ENCODE measurements at places on chromosomes 16 and 17.

DNA sequence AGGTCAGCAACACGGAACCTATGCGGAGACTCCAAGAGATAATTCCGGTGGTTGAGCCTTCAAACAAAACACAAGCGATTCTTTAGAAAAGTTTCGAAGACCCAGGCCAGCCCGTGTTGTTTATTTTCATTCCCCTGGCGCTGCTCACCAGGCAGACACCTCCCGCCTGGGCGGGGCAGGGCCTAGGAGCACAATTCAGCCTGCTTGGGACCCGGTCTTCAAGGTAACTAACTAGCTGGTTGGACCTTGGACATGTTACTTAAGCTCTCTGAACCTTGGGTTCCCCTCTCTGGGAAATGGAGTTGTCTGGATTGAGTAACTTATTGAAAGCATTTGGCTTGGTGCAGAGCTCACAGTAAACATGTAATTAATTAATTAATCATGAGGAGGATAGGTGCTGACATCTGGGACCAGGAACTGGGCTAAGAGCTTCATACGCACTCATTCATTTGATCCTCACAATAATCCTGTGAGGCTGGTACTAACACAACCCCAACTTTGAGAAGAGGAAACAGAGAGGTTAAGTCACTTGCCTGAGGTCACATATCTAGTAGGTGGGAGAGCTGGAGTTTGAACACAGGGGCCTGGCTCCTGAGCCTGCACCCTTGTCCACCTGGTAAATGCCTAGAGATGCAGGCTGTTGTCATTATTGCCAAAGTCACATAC lies 125.3 kb upstream of the SMURF2 start:
- H3K27ac ChIP-seq = no peak overlapping the region
- DNase-seq = no peak
- no peaks in the 10 kb centered on the region for H3K27me3 ChIP-seq
- H3K36me3 ChIP-seq = no peaks in the 10 kb centered on the region
- no peak overlapping the region for H3K4me3 ChIP-seq

DNA sequence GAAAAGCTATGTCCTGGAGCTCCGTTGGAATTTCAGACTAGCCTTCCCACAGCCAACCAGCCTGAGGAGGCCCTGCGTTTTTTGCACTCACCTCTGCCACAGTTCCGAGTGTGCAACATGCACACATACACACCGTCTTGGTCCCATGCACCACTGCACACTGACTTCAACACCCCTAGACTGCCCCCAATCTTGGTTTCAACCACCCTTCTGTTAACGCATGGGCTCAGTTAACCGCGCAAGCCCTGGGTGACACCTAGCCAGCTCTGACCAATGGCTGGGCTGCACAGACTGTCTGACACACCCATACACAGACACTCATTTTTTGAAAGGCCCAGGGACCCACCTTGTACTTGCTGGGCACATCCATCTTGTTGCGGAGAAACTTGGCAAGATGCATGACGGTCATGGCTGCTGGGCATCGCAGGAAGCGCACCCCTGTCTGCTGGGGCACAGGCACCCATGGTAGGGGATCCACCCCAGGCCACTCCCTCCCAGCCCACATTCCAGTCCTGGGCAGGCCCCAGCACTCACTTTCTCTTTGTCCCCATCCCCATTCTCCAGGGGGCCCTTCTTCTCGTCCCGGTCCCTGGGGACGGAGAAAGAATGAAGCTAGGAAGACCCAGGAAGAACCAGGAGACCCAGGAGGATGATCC lies 8.0 kb downstream of the CISD3 start:
- H3K27ac ChIP-seq = no peak overlapping the region
- no peak overlapping the region for H3K4me3 ChIP-seq
- no peaks in the 10 kb centered on the region for H3K36me3 ChIP-seq
- peaks cover 14% of the 10 kb centered on the region for H3K4me1 ChIP-seq
- no peaks in the 10 kb centered on the region for H3K27me3 ChIP-seq

DNA sequence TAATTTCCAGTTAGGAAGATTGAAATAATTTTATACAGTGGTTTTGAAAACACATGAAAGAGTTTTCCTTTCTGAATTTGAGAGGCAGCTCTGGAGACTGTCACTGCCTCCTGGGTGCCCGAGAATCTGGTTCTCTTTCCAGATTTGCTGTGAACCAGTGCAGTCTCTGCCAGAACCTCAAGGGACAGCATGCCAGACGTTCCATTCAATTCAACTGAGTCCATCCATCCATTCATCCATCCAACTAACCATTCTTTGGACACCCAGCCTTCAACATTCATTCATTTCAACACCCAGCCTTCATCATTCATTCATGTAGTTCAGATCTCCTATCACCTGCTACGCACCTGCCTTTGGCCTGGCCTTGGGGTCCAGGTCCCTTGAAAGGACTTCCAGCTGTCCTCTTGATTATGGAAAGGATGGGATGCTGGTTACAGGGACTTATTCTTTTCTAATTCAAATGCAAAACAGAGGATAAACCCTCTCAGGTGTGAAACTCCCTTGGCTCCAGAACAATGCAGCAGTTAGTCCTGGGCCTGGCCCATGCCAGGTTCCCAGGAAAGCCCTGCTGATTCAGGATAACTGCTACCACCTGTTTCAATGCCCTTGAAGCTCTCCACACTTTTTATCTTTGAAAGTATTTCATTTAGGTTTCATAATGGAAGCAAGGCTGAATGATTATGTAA lies 68.7 kb downstream of the WSCD1 start:
- no peaks in the 10 kb centered on the region for H3K27me3 ChIP-seq
- no peak for DNase-seq
- no peak overlapping the region for H3K4me3 ChIP-seq
- no peaks in the 10 kb centered on the region for H3K36me3 ChIP-seq
- H3K4me1 ChIP-seq = no peaks in the 10 kb centered on the region

DNA sequence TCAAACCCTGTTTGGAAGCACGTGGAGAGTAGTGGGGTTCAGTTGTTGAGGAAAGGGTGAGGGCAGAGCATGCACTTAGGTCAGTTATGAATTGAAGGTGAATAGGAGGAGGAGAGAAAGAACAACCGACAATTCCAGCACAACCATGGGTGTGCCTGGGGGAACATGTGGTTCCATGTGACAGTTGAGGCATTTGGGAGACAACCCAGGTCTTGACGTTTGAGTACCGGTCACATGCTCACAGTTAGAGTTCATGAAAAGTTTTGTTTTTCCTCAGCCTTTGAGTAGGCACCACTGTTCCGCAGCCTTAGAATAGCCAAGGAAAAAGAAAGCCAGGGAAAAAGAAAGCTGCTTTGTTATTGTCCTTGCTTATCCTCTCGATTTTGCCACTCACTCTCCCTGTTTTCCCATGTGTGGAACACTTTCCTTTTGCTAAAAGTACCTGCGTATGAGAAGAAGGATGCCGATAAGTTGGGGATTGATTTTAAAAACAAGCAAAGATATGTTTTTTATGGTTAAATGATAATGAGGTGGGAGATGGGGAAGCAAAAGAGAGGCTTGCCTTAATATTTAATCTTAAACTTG lies 25.6 kb upstream of the ABCC11 start:
- H3K4me3 ChIP-seq = no peak overlapping the region
- H3K36me3 ChIP-seq = no peaks in the 10 kb centered on the region
- H3K4me1 ChIP-seq = no peaks in the 10 kb centered on the region
- peak; percentile 17 for DNase-seq
- H3K27ac ChIP-seq = peak overlapping the region; percentile 64

DNA sequence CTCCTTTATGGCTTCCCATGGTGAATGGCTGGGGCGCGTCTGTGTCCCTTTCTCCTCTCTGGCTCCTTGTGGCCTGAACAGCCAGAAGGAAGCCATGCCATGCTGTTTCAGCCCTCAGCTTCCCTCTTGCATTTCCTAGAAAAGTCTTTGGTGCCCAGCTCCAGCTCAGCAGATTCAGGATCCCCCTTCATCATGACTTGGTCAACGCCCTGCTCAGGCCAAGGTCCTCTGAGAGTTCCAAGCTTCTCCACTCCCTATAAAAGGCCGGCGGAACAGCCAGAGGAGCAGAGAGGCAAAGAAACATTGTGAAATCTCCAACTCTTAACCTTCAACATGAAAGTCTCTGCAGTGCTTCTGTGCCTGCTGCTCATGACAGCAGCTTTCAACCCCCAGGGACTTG lies at the start of gene CCL13:
Gene CCL13 (plus strand): TSS at position 287 of the 400 bp plus-strand sequence. CDS start 47 bp downstream, at position 334.
- no peaks in the 10 kb centered on the region for H3K27me3 ChIP-seq
- H3K27ac ChIP-seq = no peak within 1 kb of the TSS
- no peaks in the 10 kb centered on the region for H3K36me3 ChIP-seq
- no peak within 1 kb of the TSS for H3K4me3 ChIP-seq
- no peak for DNase-seq

DNA sequence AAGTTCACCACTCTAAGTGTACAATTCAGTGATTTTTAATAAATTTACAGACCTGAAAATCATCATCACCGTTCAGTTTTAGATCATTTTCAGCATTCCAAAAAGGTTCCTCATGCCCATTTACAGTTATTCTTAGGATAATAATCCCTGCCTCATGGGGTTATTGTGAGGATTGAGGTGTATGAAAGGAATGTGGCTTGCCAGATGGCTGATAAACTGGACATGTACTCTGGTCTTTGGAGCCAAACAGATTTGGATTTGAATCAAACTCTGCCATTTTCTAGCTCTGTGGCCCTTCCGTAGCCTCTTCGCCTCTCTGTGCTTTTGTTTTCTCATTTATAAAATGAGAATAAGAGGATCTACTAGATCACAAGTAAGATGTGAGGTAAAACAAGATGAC lies 53.9 kb upstream of the GPRC5B start:
- no peak for DNase-seq
- H3K4me1 ChIP-seq = no peaks in the 10 kb centered on the region
- no peak overlapping the region for H3K4me3 ChIP-seq
- no peak overlapping the region for H3K27ac ChIP-seq
- H3K27me3 ChIP-seq = no peaks in the 10 kb centered on the region

All from ovary (tissue), 10 donors.